ENCODE measurements at places on chromosomes 7 and 10.

DNA sequence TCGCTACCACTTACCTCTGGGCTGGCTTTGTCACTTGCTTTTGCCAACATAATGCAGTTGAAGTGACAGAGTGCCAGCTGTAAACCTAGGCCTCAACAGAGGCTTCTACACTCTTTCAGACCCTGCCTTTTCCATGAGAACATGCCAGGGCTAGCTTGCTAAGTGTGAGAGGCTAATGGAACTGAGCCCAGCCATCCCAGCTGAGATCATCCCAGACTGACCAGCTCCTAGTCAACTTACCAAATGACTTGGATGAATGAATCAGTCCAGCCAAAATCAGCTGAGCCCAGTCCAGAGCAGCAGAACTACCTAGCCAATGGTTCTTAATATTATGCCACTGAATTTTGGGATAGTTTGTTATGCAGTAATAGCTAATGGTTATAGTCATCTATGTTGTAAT lies 34.7 kb upstream of the MKLN1 start:
- DNase-seq: no peak

DNA sequence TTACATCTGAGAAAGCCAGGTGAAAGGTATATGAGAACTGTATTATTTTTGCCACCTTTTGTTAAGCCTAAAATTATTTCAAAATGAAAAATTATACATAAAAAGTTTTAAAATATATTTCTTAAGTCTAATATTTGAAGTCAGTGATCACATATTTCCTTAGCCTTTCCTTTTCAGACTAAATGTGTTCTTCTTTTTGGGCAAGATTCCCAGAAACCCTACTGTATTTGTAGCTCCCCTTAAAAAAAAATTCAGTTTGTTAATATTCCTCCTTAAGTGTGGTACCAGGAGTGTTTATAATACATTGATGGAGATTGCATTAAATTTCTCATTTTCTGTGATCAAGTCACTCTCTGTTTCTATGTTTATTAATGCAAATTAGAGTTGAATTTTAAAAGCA lies 22.8 kb downstream of the DNAJC1 start:
- no peak for DNase-seq

DNA sequence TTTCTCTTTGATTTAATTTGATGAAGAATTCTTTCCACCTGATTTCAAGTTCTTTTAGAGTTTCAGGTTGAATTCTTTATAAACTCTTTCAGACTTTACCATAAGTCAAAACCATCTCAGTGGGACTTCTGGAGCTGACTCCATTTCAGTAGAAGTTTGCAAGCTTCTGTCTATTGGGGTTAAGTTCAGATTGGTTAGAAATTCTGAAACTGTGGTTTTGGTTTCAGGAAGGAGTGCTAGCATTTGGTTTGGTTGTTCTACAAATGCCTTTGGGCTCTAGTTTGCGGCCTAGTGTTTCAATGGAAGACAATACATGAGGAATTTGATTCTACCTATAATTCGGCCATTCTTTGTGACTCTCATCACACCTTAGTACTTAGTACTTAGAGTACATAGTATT lies 176.8 kb upstream of the RHOBTB1 start:
- no peak for DNase-seq

DNA sequence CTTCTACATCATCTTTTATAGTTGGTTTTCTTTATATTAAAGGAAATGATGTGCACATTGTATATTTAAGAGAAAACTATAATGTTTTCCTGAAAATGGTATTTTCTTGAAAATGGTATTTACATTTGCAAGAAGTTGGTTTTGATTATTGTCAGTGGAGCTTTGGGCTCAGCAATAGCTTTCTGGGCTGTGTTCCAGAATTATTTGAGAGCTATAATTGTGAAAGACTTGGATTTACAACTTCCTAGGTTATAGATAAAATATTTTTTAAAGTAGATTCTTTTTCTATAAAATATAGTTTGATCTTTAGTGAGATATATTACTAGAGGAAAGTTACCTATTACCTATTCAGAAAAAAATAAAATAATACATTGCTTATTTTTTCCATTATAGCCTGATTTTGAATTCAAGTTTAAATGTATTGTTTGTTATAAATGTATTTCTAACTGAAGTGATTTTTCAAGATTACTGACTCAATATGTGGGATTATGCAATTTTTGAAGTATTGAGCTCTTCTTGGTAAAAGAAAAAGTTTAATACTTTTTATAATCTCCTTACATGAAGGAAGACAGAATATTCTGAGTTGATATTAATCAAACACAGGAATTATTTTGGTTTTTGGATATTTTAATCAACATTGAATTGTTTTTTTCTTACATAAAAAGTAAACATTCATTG lies 20.2 kb downstream of the GNAI1 start:
- DNase-seq: no peak

GRCh38 chr10:125134916-125135770 lies 25.2 kb downstream of the CTBP2 start:
- no peak for DNase-seq

GRCh38 chr10:113045147-113046055 lies 95.4 kb downstream of the TCF7L2 start:
- no peak for DNase-seq

GRCh38 chr7:145860809-145861208 lies 255.8 kb upstream of the CNTNAP2 start:
- no peak for DNase-seq

- no peak for DNase-seq
These were observed 146.9 kb upstream of the RET start for GRCh38 chr10:42929993-42930392.

- DNase-seq: no peak
These were observed 202.3 kb upstream of the AGR3 start for GRCh38 chr7:17084166-17084475.

DNA sequence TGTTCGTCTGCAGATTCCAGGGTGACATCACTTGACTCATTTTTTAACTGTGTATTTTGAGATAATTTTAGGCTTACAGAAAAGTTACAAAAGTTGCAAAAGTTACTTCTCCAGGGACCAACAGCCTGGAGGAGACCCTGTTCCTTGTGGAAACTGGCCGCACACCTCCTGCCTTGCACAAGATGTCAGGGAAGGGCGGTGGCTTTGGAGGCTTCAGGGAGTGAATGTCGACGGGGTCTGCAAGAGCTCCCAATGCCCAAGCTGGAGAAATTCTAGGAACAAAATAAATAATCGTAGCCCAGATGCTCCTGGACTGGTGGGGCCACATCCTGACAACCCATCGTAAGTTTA lies 62.2 kb upstream of the FAM20C start:
- no peak for DNase-seq

DNA sequence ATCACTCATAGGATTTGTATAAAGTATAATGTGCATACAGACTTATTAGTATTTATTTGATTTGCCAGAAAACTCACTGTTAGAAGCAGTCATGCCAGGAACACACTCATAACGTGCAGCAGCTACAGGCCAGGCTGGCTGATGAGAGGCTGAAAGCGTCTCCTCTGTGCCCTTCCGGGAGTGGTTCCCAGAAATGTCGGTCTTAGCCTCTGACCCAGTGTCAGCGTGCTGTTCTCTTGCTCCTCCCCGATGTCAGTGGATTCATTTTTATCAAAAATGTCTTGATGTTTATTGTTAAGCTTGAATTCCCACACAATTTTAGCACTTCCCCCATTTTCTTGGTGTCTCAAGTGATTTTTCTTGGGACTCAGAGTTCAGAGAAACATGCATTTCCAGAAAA lies 33.3 kb upstream of the GARS1 start:
- DNase-seq: no peak

DNA sequence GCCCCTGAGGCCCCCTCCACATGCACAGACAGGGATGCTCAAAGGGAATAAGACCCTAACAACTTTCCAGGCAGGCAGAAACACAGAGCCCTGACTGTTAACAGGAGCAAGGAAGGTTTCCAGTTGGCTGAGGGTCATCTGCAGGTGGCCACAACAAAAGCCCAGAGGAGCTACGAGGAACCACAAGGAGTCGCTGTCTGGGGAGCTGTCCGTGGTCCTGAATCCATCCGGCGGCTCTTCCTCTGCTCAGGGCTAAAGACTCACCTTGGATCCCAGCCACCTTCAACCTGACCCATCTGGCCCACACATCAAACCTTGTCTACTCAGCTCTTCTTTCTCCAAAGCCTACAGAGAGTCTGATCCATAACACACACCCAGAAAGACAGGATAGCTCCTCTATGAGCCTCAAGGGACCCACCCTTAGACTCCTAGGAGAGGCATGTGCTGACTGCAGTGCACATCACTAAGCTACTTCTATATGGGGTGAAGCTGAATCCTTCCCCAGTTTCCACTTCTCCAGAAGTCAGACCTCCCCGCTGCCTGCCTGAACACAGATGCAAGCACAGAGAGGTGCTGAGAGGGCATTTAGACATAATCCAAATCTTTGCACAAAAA lies 104.0 kb downstream of the SLIT1 start:
- peak; percentile 28 for DNase-seq

GRCh38 chr10:103685880-103686669 lies 169.3 kb downstream of the SH3PXD2A start:
- DNase-seq: peak; percentile 69

DNA sequence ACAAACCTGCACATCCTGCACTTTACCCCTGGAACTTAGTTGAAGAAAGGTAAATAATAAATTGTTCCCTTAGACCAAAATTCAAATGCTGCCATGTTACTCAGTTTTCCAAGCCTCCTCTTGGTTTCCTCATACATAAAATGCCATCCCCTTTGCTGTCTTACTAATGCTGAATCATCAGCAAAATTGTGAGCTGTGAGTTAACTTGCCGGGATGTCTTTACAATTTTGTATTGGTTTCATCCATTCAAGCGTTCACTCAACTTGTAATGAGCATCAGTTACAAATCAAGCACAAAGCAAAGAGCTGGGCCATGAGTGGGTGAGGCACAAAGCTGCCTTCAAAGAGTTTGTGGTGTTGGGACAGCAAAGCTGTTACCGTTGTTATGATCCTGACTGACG lies 395.8 kb upstream of the ZMIZ1 start:
- DNase-seq: no peak

DNA sequence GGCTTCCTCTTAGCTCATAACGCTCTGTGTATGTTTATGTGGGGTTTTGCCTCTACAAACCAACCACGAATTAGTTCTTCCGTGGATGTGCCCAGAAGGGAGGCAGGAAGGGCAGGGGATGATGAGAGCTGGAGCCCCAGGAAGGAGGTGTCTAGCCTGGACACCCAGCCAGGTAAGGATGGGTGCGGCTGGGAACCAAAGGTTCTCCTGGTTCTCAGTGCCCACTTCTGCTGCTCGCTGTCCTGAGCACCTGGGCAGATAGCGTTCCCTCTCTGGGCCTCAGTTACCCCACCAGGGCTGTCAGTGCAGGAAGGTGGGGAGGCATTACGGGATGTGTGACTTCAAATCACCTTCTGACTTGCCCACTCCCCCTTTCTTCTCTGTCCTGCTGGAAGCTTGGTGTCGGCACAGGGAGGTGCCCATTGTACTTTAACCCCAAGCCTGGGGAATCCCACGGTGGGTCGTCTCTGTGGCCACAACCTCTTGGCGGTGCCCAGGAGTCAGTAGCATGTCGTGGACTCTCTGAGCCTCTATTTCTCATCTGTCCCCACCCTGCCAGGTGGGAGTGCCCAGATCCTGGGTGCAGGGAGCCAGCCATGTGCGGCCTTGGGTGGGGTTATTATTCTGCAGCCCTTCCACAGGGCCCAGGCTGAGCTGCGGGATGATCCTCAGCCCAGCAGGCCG lies 18.7 kb upstream of the PCBD1 start:
- no peak for DNase-seq

GRCh38 chr7:5495581-5496375 lies 72.1 kb upstream of the TNRC18 start:
- no peak for DNase-seq

DNA sequence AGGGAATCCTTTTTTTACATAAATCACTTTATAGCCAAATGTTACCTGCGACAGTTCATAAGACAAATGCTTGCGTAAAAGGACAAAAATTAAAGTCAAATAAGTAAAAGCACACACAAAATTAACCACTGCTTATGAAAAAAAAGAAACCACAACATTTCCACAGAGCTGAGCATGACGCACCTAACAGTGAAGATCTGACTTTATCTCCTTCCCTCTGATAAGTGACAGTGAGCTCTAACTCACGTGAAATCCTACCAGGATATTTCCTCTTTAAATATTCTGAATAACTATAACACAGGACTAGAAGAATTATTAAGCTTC lies 225.5 kb downstream of the SFMBT2 start:
- DNase-seq: no peak

DNA sequence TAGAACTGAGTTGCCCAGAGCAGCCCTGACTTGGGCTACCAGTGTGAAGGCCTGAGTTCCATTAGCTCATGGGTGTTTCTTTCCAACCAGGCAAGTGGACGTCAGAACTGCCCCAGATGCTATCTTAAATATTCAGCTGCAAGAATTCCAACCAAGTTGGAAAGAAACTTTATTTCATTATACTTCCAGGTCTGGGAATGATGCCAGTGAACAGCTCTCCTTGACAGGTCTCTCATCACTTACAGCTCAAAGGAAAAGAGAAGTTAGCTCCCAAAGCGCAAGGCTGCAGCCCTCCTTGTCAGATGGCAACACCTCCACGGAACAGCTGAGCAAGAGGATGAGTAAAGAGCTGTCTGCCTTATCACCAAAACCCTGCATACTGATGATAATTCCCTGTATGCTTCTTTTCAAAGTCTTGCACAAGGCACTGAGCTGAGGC lies 255.5 kb upstream of the AOAH start:
- DNase-seq: no peak

DNA sequence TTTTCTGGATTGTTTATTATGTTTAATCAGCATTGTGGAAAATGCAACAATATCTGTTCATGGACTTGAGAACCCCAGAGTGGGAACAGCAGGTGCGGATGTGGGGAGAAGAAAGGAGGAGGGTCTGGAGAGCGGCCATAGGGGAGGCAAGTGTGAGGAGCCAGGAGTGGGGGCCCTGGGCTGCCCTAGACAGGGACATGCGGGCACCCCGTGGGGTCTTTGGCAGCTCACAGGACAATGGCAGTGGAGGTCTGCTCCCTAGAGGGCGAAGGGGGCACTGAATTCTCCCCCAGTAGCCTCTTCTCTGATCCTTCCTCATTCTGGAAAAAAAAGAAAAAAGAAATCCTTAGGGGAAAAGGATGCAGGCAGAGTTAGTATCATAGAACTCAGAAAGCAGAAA lies 8.9 kb downstream of the TMEM176B start:
- DNase-seq: no peak

GRCh38 chr10:35202050-35202449 lies 75.4 kb downstream of the CREM start:
- no peak for DNase-seq

- no peak for DNase-seq
These were observed 964.7 kb downstream of the LRMDA start for GRCh38 chr10:76396134-76396533.

GRCh38 chr10:117972168-117972837 lies 74.4 kb downstream of the RAB11FIP2 start:
- DNase-seq: no peak
